ENCODE measurements at places on chromosomes 4 and X.

- DNase-seq, result no peak
These were observed 741 bp downstream of the SPATA18 start for GRCh38 chr4:52051615-52052474.

GRCh38 chr4:47050761-47051725, 19.7 kb downstream of the GABRB1 start:
- DNase-seq, result no peak

DNA sequence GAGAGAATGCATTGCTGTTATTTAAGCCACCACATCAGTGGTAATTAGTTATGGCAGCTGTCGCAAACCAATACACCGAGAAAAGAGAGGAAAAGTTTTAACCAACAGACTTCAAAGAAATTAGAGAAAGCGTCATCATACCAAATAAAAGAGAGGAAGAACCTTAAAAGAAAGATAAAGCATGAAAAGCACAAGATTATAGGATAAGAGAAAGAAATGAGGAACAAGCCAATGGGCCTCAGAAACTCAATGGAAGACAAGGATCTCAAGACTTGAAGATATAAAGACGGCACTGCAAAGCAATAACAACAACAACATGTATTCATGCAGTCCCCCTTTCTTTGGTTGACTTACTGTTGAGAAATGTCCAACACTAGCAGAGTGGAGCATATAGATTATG, 22.8 kb upstream of the ASMTL start:
- DNase-seq, result no peak

GRCh38 chr4:189084671-189085070, 856.0 kb upstream of the FRG1 start:
- DNase-seq, result no peak

- DNase-seq, result no peak
These were observed 3.1 kb upstream of the CC2D2A start for GRCh38 chr4:15466596-15466995.

DNA sequence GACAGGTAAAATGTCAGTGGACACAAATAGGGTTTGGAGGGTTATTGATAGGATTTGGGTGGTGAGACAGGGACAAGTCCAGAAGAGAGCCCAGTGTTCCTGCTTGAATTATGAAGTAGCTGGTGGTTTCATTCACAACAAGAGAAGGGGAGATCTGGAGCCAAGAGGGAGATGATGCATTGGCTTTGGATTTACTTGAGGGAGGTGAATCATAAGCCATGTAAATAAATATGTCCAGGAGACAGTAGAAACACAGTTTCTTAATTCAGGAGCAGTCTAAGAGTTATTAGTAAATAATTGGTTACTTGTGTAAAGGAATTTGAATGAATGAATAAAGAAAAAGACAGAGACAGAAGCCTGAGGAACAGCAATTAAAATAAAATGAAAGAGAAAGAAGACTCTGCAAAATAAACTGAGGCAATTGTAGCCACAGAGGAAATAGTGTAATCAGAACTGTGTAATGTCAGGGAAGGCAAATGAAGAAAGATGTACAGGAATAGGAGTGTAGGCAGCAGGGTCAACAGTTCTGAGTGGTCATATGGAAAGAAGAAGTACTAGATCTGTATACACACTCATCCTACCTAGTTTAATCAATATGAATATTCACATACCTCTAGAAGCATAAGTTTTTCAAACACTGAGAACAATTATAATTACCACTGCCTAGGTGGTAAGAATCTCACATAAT, 50.2 kb upstream of the CXCL8 start:
- no peak for DNase-seq

DNA sequence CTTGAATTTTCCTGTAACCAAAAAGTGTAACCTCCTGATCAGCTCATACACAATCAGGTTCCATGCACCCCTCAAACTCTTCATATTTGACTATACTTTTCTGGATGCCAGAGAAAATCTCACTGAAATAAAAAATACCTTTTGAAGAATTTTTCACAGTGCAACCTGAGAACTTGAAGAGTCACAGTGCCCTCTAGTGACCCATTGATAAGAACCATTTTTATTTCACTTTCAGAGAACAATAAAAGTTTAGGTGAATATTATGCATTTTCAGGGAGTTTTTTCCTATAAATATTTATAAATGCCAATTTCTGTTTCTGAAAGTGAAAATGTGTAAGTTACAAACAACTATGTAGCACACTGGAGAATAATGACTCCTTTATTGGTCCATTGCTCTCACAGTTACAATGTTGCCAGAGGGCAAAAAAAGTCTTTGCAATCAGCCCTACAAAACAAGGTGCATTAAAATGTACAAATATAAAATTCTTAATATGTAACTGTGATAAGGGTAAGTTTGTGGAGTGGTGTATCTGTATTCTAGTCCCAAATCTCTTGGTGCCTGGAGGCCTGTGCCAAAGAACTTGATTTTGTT, 153.6 kb upstream of the INTU start:
- DNase-seq, result no peak

- no peak for DNase-seq
These were observed 32.3 kb downstream of the ADGRA3 start for GRCh38 chr4:22483551-22483981.

- no peak for DNase-seq
These were observed 9.0 kb downstream of the TNIP2 start for GRCh38 chr4:2746891-2747695.

- peak; percentile 73 for DNase-seq
These were observed at the start of gene ITM2A for GRCh38 chrX:79366873-79367749. Gene ITM2A (minus strand): TSS chrX:79367334. CDS start chrX:79367215, 119 bp downstream.

GRCh38 chr4:68346461-68346860, 3.4 kb downstream of the YTHDC1 start:
- DNase-seq, result no peak

- DNase-seq, result no peak
These were observed 941.8 kb downstream of the RAPGEF2 start for GRCh38 chr4:160044693-160045092.

DNA sequence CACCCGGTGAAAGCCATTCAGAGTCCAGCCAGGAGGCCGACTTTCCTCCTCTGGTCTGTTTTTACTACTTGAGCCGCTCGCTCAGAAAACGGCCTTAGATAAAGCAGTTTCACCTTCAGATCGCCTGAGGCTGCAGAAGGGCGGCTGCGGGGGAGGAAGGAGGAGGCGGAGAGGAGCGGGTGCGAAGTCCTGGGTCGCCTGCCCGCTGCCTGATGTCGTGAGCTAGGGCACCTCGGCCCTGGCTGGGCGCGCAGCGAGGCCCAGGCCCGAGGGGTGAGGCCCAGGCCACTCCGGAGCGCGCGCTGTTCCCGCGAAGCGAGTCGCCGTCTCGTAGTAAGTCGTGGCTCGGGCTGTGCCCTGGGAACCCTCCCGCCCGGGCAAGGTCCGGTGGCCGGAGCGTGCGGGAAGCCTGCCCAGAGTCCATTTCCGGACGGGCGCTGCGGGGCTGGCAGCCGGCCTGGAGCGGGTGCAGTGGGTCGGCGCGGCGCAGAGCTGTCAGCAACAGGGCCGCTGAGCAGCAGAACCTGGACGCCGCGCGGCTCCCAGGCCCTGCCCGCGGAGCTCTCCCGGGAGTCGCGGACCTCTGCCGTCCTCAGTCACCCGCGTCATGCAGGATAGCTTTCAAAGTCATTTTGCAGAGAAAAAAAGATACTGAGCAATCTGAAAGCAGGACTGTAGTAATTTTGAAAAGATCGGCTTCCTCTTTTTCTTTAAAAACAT, 18.6 kb downstream of the TRIM2 start:
- peak; percentile 17 for DNase-seq

- DNase-seq, result no peak
These were observed 902.5 kb downstream of the FAM133A start for GRCh38 chrX:94576367-94577004.

DNA sequence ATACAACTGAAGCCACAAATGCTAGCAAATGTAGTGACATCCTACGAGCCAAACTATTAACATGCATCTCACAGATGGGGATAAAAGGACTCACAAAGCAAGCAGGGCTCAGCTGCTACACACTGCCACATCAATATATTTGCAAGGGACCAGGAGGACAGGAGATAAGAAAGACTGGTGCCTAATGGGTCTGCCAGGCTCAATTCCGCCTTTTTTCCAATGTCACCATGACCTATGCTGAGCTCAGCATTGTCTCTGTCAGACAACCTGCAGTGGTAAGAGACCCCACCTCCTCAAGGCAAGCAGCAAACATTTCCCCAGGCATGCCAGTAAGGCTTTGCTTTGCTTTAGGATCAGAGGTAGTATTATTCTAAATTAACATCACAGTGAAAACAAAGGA, 435 bp downstream of the DCX start:
- no peak for DNase-seq

GRCh38 chr4:84681486-84682274, 98.8 kb downstream of the CDS1 start:
- DNase-seq, result no peak

GRCh38 chrX:57899064-57899463, 11.2 kb downstream of the ZXDA start:
- no peak for DNase-seq

DNA sequence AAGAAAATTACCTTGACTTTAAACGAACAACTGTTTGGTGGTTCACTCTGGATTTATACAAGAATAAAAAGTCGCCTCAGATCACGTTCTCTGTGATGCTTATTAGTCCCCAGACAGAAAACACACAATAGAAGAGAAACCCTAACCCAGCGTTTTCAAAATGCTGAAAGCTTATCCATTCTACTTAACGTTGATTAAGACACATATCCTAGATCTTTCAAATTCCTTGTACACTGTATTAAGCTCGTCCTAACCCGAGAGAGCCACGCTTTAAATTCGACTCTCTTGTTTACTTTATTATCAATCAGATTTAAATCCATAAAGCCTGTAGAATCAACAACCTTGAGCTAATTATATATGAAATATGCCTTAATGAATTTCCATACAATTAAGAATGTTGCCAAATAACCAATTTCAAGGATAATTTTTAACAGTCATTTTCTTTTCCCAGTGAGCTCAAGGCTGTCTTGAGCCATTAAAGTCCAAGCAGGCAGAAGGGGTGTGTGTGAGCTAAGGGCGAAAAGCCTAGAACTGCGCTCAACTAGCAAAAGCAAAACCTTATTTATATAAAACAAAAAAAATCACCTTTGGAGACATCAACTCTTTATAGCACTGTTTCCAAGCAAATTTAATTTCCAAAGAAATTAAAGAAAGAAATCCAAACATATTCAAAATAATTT, 981 bp upstream of the PITX2 start:
- no peak for DNase-seq

- DNase-seq, result no peak
These were observed 19.4 kb downstream of the NLGN3 start for GRCh38 chrX:71164071-71164470.

DNA sequence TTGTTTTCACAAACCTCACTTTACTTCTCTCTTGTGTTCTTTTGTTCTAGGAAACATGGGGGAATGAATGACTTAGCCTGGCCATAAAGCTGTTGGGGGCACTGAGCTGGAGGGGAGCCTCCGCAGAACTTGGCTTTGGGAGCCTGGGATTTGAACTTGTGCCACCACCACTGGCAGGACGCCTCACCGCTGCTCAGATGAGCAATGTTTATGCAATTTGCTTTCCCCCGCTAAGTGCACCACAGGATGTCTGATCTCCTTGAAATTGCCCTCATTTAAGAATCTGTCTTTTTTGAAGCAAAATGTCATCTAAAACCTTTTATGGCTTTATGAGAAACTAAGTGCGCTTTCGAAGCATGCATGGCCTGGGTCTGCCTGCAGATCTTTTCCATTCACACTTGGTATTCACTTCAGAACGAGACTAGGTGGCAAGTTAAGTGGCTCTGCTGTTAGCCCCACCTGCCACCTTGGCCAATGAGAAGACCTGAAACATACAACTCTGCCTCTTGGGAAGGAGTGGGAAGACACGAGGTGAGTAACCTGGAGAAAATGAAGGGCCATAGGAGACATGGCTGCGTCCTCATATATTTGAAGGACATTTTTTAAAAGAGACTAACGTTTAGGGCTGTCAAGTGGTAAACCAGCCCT, 119.3 kb downstream of the LDB2 start:
- DNase-seq, result no peak

DNA sequence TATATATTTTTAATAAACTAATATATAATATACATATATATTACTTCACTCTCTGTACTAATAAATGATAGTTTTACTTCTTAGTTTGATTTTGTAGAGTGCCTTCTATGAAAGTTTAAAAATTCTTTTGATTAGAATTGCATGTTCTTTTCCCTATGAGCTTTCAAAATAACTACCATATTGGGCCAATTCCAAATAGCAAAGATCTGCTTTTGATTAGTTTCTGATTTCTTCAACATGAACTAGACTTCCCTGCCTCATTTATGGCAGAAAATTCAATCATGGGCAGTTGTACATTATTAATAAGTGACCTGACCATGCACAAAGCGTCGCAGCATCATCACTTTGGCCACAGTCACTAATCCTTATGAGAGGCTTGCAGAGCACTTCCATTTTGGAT, 48.9 kb upstream of the TEX13A start:
- no peak for DNase-seq

GRCh38 chr4:7828793-7829301, 110.8 kb downstream of the AFAP1 start:
- peak; percentile 36 for DNase-seq

GRCh38 chrX:72387247-72387646, 81.5 kb upstream of the CITED1 start:
- no peak for DNase-seq

DNA sequence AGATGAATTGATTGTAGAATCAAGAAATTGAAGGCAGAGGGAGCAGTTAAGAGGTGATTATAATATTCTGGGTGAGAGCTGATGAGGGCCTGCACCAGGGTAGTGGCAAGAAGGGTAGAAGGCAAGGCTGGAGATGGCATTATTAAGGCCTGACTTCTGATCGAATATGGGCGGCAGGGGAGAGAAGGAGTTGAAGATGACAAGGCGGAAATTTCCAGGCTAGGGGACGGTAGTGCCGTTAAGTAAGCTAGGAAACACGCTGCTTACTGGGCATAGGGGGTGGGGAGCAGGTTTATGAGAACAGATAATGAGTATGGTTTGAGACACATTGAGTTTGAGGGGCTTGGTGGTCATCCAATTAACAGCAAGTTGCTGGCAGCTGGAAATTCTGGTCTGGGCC, 19.5 kb downstream of the BCORL1 start:
- no peak for DNase-seq

DNA sequence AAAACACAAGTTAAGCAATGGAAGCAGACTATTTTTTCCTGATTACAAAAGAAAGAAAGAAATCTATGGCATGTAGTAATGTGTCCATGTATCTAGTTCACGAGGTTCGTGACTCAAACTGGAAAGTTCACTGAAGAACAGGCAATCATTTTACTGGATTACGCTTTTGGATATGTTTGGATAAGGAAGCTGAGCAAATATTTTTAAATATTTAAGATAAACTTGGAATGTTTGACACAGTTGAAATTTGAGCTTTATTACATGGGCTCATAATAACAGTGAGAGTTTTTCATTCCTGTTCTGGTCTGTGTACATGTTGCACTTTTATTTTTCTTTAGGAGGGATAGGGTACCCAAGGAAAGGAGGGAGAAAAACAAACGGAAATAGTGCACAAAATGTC, 244.2 kb upstream of the GK2 start:
- no peak for DNase-seq

GRCh38 chr4:123676890-123677229, 280.3 kb downstream of the SPRY1 start:
- no peak for DNase-seq

DNA sequence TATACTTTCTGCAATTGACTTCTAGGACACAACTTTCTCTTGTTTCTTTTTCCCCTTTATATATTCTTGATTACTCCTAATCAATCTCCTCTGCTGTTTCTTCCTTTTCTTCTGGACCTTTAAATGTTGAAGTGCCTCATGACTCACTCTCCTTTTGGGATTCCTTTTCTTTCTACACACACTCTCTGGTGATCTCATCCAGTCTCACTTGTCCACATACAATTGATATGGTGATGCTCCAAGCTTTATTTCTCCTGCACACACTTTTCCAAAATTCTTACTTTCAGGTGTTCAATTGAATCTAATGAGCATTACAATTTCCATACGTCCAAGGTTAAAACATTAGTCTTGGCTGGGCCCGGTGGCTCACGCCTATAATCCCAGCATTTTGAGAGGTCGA, 794.8 kb upstream of the EPHA5 start:
- DNase-seq, result no peak
